Kidney (tissue), 22 donors: ENCODE measurements at places on chromosomes 13 and 19. TPM values are rescaled to one million over a fixed set of nuclear protein-coding genes. Genes with fewer than 3 reads are reported as not detected.
A peak's percentile ranks its signal among the peaks of the same experiment; 100 is the strongest.

CCDC70 gene
- not detected for polyA plus RNA-seq

GRCh38 chr13:75511051-75511625, 26.5 kb downstream of the COMMD6 start:
- no peaks in the 10 kb centered on the region for H3K36me3 ChIP-seq
- H3K27ac ChIP-seq, result no peak overlapping the region
- no peaks in the 10 kb centered on the region for H3K4me1 ChIP-seq
- H3K4me3 ChIP-seq, result no peak overlapping the region
- DNase-seq, result no peak
- H3K27me3 ChIP-seq, result no peaks in the 10 kb centered on the region

GRCh38 chr19:8618751-8619150, 8.2 kb upstream of the ADAMTS10 start:
- H3K4me1 ChIP-seq, result no peaks in the 10 kb centered on the region
- H3K27me3 ChIP-seq, result no peaks in the 10 kb centered on the region
- no peaks in the 10 kb centered on the region for H3K36me3 ChIP-seq
- DNase-seq, result no peak

GRCh38 chr13:75847588-75847987, 211.5 kb downstream of the LMO7 start:
- H3K27ac ChIP-seq, result no peak overlapping the region
- no peak overlapping the region for H3K4me3 ChIP-seq
- peaks cover 4% of the 10 kb centered on the region for H3K36me3 ChIP-seq
- no peaks in the 10 kb centered on the region for H3K4me1 ChIP-seq
- no peaks in the 10 kb centered on the region for H3K27me3 ChIP-seq

UQCR11 gene
- 777 TPM for polyA plus RNA-seq

GRCh38 chr19:29564574-29565005, 38.8 kb downstream of the VSTM2B start:
- no peaks in the 10 kb centered on the region for H3K27me3 ChIP-seq
- H3K27ac ChIP-seq, result no peak overlapping the region
- H3K36me3 ChIP-seq, result no peaks in the 10 kb centered on the region

ZNF540 gene
- 5.4 TPM for polyA plus RNA-seq

- H3K36me3 ChIP-seq, result no peaks in the 10 kb centered on the region
- no peaks in the 10 kb centered on the region for H3K4me1 ChIP-seq
- H3K27ac ChIP-seq, result no peak overlapping the region
- DNase-seq, result no peak
Observed at GRCh38 chr13:50543782-50544181, 299.7 kb downstream of the DLEU7 start.

CABP5 gene
- polyA plus RNA-seq, result not detected

RAB3A gene
- 10.5 TPM for polyA plus RNA-seq

DNA sequence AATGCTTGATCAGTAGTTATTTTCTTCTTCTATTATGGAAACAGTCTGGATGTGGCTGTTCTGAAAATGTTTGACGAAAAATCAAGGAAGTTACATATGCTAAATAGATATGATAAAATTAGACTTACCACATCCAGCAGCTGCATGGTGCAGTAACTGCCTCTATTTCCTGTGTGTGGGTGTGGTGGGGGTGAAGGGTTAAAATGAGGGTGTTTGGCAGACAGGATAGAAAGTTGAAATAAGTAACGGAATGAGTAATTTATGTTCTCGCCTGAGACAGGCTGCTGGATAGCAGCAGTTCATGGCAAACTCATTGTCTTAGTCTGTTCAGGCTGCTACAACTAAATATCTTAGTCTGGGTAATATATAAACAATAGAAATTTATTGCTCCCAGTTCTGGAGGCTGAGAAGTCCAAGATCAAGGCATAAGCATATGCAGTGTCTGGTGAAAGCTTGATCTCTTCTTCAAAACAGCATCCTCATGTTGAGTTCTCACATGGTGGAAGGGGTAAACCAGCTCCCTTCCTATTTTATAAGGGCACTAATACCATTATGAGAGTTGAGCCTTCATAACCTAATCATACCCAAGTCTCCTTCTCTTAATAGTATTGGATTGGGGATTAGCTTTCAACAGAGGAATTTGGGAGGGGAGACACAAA, 1248.9 kb downstream of the SLITRK5 start:
- no peaks in the 10 kb centered on the region for H3K27me3 ChIP-seq
- H3K4me3 ChIP-seq, result no peak overlapping the region
- H3K4me1 ChIP-seq, result no peaks in the 10 kb centered on the region
- no peak for DNase-seq
- H3K27ac ChIP-seq, result no peak overlapping the region
- H3K36me3 ChIP-seq, result no peaks in the 10 kb centered on the region

DNA sequence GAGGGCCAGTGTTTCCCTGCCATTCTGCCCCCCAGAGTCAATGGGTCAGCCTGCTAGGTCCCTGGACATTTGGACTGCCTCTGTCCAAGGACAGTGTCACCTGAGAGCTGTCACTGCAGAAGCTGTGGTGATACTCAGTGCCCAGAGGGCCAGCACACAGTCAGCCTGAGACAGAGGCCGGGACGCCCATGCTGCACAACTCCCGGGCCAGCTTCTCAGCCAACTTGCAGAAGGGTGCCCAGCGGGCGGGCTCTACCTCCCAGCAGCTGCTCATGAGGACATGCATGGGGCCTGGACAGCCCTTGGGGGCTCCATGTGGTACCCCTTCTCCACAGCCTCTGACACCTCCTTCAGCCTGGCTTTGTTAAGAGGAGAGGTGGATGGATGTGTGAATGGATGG, 3.8 kb upstream of the RAX2 start:
- H3K27me3 ChIP-seq, result no peaks in the 10 kb centered on the region
- H3K4me1 ChIP-seq, result no peaks in the 10 kb centered on the region
- no peak overlapping the region for H3K4me3 ChIP-seq
- H3K36me3 ChIP-seq, result no peaks in the 10 kb centered on the region
- DNase-seq, result no peak

URAD gene
- polyA plus RNA-seq, result not detected

DNA sequence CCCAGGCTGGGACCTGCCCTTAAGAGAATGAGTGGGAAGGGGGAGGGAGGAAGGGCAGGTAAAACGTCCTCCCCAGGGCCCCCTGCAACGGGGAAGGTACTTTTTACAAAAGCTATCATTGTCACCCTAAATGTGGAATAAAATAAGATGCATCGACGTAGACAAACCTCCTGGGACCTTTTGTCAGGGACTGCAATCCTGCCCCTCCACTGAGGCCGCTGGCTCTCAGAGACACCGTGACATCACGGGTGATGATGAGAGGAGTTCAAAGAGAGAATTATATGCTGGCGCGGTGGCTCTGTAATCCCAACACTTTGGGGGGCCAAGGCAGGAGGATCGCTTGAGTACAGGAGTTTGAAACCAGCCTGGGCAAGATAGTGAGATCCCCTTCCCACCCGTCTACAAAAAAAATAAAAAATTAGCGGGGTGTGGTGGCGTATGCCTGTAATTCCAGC, 1.8 kb upstream of the MYBPC2 start:
- peak overlapping the region; percentile 20 for H3K27ac ChIP-seq
- H3K27me3 ChIP-seq, result no peaks in the 10 kb centered on the region
- peaks cover 7% of the 10 kb centered on the region for H3K4me1 ChIP-seq
- H3K4me3 ChIP-seq, result no peak overlapping the region

DNA sequence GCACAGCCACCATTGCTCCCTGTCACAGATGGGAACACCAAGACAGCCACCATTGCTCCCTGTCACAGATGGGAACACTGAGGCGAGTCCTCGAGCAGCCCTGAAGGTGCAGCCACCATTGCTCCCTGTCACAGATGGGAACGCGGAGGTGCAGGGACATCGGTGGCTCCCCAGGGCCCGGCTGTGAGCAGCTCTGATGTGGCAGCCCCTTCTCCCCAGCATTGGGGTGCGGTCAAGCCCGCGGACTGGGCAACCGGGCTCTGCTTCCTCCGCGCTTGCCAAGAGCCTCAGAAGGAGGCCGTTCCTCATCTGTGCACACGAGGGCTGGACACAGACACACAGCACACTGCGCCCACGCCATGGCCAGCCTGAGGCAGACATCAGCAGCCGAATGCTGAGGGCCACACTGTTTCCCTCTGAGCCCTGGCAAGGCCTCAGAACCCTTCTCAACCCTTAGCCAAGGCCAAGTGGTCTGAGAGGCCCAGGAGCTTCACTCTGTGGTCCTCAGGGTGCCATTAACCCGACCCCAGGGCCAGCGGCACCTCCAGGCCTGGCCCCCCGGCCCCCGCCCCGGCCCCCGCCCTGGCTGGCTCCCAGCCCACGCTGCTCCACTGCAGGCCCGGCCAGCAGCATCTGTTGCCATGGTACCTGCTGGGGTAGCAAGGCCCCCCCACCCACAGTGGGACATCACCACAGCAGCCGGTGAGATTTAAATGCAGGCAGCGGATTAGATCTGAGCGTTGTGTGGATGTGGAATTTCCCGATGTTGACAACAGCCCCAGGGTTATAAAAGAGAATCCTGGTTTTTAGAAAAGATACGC, 18.4 kb downstream of the C2CD4C start:
- H3K27ac ChIP-seq, result no peak overlapping the region
- H3K4me3 ChIP-seq, result no peak overlapping the region
- no peaks in the 10 kb centered on the region for H3K4me1 ChIP-seq

DNA sequence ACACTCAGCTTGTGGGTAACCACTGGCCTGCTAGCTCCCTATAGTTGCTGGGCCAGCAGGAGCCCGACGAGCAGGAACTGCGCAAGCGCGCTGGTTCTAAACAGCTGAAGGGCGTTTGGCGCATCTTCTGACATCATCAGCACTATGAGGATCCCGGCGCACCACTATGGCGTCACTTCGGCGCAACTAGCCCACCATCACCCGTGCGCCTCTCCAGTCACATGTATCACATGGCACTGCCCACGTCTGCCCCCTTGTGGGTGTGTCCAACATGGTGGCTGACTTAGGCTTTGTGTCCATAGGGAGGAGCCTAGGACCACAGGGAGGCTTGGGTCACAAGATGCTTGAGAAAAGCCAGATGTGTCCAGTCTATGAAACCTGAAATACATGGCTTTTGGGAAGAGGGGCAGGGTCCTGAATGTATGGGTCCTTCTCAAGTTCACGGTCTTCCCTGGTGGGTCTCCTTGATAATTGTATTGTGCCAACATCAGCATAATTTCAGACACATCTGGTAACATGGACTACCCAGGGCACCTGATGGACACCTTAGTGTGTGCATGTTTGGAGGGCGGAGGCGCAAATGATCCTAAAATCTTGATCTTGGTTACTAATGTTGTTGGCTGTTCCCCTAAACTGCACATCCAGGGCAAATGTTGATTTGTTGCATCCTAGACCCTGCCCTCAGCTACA, 18.0 kb downstream of the KLK4 start:
- no peaks in the 10 kb centered on the region for H3K36me3 ChIP-seq
- no peak for DNase-seq
- no peak overlapping the region for H3K4me3 ChIP-seq
- no peak overlapping the region for H3K27ac ChIP-seq

- H3K27me3 ChIP-seq, result no peaks in the 10 kb centered on the region
- no peak overlapping the region for H3K27ac ChIP-seq
- no peak overlapping the region for H3K4me3 ChIP-seq
- DNase-seq, result no peak
- no peaks in the 10 kb centered on the region for H3K36me3 ChIP-seq
Observed at GRCh38 chr13:38814331-38814730, 127.5 kb downstream of the FREM2 start.

ZNF440 gene
- polyA plus RNA-seq, result 3.0 TPM

GRCh38 chr13:30487075-30487470, 21.3 kb upstream of the HMGB1 start:
- no peak overlapping the region for H3K4me3 ChIP-seq
- no peak for DNase-seq
- H3K27me3 ChIP-seq, result no peaks in the 10 kb centered on the region
- H3K36me3 ChIP-seq, result no peaks in the 10 kb centered on the region

MCEMP1 gene
- polyA plus RNA-seq, result 0.28 TPM

DNA sequence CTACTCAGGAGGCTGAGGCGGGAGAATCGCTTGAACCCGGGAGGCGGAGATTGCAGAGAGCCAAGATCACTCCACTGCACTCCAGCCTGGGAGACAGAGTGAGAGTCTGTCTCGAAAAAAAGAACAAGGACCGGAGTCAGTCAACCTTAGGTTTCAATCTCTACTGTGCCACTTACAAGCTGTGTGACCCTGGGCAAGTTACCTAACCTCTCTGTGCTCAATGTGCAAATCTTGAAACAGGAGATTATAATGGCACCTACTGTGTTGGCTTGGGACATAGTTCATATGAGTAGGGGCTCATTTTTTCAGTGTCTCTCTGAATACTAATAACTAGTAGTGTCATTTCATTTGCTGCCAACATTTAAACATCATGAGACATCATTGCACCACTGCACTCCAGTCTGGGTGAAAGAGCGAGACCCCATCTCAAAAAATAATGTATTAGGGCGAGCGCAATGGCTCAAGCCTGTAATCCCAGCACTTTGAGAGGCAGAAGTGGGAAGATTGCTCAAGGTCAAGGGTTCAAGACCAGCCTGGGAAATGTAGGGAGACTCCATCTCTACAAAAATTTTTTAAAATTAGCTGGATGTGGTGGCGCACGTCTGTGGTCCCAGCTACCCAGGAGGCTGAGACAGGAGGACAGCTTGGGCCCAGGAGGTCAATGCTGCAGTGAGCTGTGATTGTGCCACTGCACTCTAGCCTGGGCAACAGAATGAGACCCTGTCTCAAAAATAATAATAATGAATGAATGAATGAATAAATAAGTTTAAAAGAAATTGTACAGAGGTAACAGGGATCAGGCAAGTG, 5.5 kb downstream of the C3 start:
- H3K4me3 ChIP-seq, result no peak overlapping the region
- H3K27me3 ChIP-seq, result peaks cover 8% of the 10 kb centered on the region

DNA sequence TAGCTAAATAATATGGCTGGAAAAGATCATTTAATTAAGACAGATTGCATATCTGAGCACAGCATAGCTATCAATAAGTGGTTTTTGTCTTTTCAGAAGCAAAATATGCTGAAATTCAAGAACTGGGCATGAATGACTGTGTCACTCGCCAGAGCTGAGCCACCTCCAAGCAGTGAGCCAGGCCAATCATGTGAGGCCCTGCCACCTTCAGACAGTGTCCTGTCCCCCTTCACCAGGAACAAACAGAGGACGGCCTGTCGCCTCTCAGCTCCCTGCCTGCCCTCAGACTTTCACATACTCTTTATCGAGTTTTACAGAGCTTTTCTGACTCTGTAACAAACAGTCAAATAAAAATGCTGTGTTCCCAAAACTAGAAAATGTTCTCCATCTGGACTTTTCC, 171.0 kb upstream of the TSC22D1 start:
- no peaks in the 10 kb centered on the region for H3K4me1 ChIP-seq
- no peaks in the 10 kb centered on the region for H3K27me3 ChIP-seq
- H3K4me3 ChIP-seq, result no peak overlapping the region
- no peak overlapping the region for H3K27ac ChIP-seq

- H3K4me3 ChIP-seq, result no peak overlapping the region
- H3K27ac ChIP-seq, result no peak overlapping the region
- no peaks in the 10 kb centered on the region for H3K36me3 ChIP-seq
- no peaks in the 10 kb centered on the region for H3K4me1 ChIP-seq
- no peak for DNase-seq
Observed at GRCh38 chr13:25080773-25081172, 15.2 kb upstream of the PABPC3 start.

GRCh38 chr19:1417681-1418495, 10.5 kb downstream of the DAZAP1 start:
- H3K4me3 ChIP-seq, result no peak overlapping the region
- H3K27me3 ChIP-seq, result no peaks in the 10 kb centered on the region
- no peak for DNase-seq
- peaks cover 3% of the 10 kb centered on the region for H3K4me1 ChIP-seq
- peaks cover 32% of the 10 kb centered on the region for H3K36me3 ChIP-seq

BRCA2 gene
- 0.02 TPM for polyA plus RNA-seq
